ENCODE measurements at places on chromosomes 13 and 19.

GRCh38 chr13:37409756-37410155 is 188.8 kb downstream of the POSTN start:
- H3K4me1 ChIP-seq: peaks cover 6% of the 10 kb centered on the region
- H3K36me3 ChIP-seq: no peaks in the 10 kb centered on the region
- DNase-seq: no peak
- no peaks in the 10 kb centered on the region for H3K27me3 ChIP-seq

DNA sequence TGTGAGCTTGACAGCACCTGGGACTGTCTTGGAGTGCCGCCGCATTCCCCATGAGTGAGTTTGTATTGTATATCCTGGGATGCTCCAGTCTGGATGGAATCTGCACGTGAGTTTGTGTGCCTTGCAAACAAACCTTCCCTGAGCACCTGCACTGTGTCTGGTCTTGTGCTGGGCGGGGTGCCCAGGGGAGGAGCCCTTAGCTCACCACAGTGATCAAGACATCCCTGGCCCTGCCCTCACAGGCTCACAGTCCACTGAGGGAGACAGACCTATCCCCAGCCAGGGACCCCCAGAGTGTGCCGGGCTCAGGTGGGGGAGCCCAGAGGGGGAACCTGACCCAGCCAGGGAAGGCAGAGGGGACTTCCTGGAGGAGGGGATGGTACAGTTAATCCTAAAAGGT is 1.7 kb upstream of the BCAM start:
- peak; percentile 91 for DNase-seq
- H3K36me3 ChIP-seq: peaks cover 11% of the 10 kb centered on the region
- H3K4me1 ChIP-seq: peaks cover 20% of the 10 kb centered on the region
- no peaks in the 10 kb centered on the region for H3K27me3 ChIP-seq

DNA sequence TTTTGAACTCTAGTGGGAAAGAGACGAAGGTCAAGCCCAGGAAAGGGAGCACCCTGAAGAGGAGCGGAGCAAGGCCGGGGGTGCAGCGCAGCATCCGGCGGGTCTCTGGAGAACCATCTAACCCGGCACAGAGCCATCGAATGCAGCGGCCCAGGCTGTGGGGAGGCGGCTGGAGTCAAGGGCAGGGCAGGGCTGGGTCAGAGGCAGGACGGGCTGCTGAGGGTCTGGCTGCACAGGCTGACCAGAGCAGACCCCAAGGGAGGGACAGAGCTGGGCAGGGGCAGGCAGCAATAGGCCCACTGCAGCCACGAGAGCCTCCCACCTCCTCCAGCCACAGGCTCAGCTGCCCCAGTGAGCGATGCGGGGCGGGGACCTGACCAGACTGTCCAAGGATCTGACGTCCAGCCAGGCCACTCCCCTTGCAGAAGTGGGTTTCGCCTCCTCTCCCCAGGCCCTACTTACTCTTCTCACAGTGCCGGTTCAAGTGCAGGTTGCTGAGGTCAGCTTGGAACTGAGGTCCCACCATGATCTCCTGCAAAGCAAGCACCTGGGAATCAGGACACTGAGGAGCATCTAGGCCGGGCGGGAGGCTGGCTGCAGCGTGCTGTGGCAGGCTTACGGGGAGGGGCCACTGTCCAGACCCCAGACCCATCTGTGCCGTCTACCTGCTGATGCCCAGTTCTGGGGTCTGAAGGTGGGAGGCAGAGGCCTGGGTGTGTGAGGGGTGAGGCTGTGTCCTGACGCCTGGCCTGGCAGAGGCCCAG is 19.2 kb downstream of the MIER2 start:
- no peaks in the 10 kb centered on the region for H3K27me3 ChIP-seq
- no peaks in the 10 kb centered on the region for H3K4me1 ChIP-seq
- peaks cover 69% of the 10 kb centered on the region for H3K36me3 ChIP-seq
- no peak overlapping the region for H3K4me3 ChIP-seq
- H3K27ac ChIP-seq: no peak overlapping the region
- peak; percentile 37 for DNase-seq

- no peaks in the 10 kb centered on the region for H3K27me3 ChIP-seq
- H3K4me3 ChIP-seq: no peak overlapping the region
- no peak overlapping the region for H3K27ac ChIP-seq
- DNase-seq: no peak
These were observed 222.8 kb downstream of the NDFIP2 start for GRCh38 chr13:79703772-79704171.

GRCh38 chr13:30739761-30740642 is 4.7 kb downstream of the ALOX5AP start:
- DNase-seq: no peak
- no peaks in the 10 kb centered on the region for H3K27me3 ChIP-seq
- no peaks in the 10 kb centered on the region for H3K36me3 ChIP-seq
- peaks cover 39% of the 10 kb centered on the region for H3K4me1 ChIP-seq
- H3K4me3 ChIP-seq: no peak overlapping the region
- peak overlapping the region; percentile 97 for H3K27ac ChIP-seq

DNA sequence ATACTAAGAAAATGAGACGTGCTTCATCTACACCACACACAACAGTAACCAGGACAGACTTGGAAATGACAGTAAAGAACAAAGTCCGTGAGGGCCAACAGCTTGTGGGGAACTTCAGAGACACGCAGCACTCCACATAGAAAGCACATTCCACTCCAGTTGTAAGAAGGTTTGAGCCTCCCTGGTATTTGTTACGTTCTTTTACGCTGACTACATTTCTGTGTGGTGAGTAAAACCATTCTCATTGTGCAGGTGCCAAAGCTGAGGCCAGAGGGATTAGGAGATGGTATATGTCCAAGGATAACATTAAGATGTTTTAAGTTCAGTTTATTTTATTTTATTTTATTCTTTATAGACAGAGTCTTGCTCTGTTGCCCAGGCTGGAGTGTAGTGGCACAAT is 1189.9 kb downstream of the UQCRFS1 start:
- no peaks in the 10 kb centered on the region for H3K27me3 ChIP-seq
- no peaks in the 10 kb centered on the region for H3K36me3 ChIP-seq
- no peak for DNase-seq
- H3K4me1 ChIP-seq: no peaks in the 10 kb centered on the region

GRCh38 chr13:49584771-49585182 is 581 bp downstream of the RCBTB1 start:
- H3K4me3 ChIP-seq: peak overlapping the region; percentile 59
- no peak for DNase-seq
- H3K27ac ChIP-seq: peak overlapping the region; percentile 68
- H3K27me3 ChIP-seq: no peaks in the 10 kb centered on the region

- no peak for DNase-seq
- H3K4me3 ChIP-seq: no peak overlapping the region
- no peaks in the 10 kb centered on the region for H3K27me3 ChIP-seq
- no peak overlapping the region for H3K27ac ChIP-seq
These were observed 10.4 kb downstream of the SPINT2 start for GRCh38 chr19:38274739-38275138.

DNA sequence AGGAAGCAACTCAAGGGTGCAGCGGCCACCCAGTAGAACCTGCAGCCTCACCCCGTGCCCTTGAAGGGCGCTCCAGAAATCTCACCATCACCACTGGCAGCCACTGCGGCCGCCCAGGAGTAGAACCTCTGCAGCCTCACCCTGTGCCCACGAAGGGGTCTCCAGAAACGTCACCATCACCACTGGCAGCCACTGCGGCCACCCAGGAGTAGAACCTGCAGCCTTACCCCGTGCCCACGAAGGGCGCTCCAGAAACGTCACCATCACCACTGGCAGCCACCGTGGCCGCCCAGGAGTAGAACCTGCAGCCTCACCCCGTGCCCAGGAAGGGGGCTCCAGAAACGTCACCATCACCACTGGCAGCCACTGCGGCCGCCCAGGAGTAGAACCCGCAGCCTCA is 336.0 kb downstream of the TEX29 start:
- no peaks in the 10 kb centered on the region for H3K4me1 ChIP-seq
- H3K36me3 ChIP-seq: no peaks in the 10 kb centered on the region
- DNase-seq: no peak
- peaks cover 19% of the 10 kb centered on the region for H3K27me3 ChIP-seq

GRCh38 chr19:55650126-55650557 is 2.1 kb downstream of the CCDC106 start:
- no peak overlapping the region for H3K27ac ChIP-seq
- H3K36me3 ChIP-seq: peaks cover 11% of the 10 kb centered on the region
- no peaks in the 10 kb centered on the region for H3K4me1 ChIP-seq
- no peak for DNase-seq
- H3K4me3 ChIP-seq: no peak overlapping the region
- H3K27me3 ChIP-seq: no peaks in the 10 kb centered on the region

GRCh38 chr13:21095311-21095710 is 33.9 kb upstream of the LATS2 start:
- H3K4me1 ChIP-seq: no peaks in the 10 kb centered on the region
- DNase-seq: no peak
- no peak overlapping the region for H3K27ac ChIP-seq

GRCh38 chr13:36067746-36068381 is 63.3 kb downstream of the DCLK1 start:
- no peak overlapping the region for H3K4me3 ChIP-seq
- H3K27ac ChIP-seq: no peak overlapping the region
- no peaks in the 10 kb centered on the region for H3K4me1 ChIP-seq
- DNase-seq: no peak
- no peaks in the 10 kb centered on the region for H3K36me3 ChIP-seq
- no peaks in the 10 kb centered on the region for H3K27me3 ChIP-seq

GRCh38 chr13:29991343-29991742 is 140.9 kb upstream of the UBL3 start:
- H3K4me1 ChIP-seq: no peaks in the 10 kb centered on the region
- H3K27me3 ChIP-seq: no peaks in the 10 kb centered on the region
- H3K36me3 ChIP-seq: no peaks in the 10 kb centered on the region
- H3K27ac ChIP-seq: no peak overlapping the region

DNA sequence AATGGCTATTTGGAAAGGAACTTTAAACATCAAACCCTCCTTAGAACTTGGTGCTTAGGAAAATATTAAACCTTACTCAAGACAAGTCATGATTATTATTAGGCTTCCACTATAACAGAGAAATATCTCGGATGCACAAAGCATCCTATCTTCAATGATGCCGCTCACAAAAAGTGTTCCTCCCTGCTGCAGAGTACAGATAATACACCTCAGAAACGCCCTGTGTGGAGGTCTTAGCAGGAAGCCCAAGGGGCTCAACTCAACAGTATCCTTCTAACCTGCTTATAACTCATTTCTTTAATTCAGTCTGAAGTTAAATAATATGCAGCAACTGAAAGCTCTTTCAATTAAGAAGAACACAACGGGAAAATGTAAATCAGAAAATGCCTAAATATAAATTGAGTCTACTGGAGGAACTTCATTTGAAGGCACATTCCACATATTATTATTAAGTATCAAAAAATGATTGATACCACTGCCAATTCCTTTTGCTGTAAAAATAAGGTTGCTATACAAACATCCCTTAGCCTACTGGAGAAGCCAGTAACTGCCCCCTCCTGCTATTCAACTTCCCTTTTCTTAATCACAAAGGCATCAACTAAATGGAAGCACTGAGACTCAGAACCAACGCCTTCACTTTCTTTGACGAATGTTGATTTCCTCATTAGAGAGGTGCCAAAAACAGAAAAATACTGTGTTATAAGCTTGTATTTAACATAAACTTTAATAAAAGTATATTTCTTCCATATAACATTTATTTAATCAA is 12.0 kb downstream of the ELF1 start:
- H3K27ac ChIP-seq: peak overlapping the region; percentile 51
- no peaks in the 10 kb centered on the region for H3K27me3 ChIP-seq
- H3K4me3 ChIP-seq: no peak overlapping the region
- H3K36me3 ChIP-seq: peaks cover 39% of the 10 kb centered on the region
- peaks cover 48% of the 10 kb centered on the region for H3K4me1 ChIP-seq

GRCh38 chr19:29528350-29528945 is 2.7 kb downstream of the VSTM2B start:
- no peaks in the 10 kb centered on the region for H3K4me1 ChIP-seq
- peaks cover 82% of the 10 kb centered on the region for H3K27me3 ChIP-seq
- no peak for DNase-seq
- no peak overlapping the region for H3K27ac ChIP-seq
- H3K4me3 ChIP-seq: peak overlapping the region; percentile 25

- no peaks in the 10 kb centered on the region for H3K36me3 ChIP-seq
- peaks cover 7% of the 10 kb centered on the region for H3K4me1 ChIP-seq
- no peak overlapping the region for H3K4me3 ChIP-seq
- H3K27me3 ChIP-seq: no peaks in the 10 kb centered on the region
These were observed 11.7 kb upstream of the TMEM255B start for GRCh38 chr13:113747291-113747833.

DNA sequence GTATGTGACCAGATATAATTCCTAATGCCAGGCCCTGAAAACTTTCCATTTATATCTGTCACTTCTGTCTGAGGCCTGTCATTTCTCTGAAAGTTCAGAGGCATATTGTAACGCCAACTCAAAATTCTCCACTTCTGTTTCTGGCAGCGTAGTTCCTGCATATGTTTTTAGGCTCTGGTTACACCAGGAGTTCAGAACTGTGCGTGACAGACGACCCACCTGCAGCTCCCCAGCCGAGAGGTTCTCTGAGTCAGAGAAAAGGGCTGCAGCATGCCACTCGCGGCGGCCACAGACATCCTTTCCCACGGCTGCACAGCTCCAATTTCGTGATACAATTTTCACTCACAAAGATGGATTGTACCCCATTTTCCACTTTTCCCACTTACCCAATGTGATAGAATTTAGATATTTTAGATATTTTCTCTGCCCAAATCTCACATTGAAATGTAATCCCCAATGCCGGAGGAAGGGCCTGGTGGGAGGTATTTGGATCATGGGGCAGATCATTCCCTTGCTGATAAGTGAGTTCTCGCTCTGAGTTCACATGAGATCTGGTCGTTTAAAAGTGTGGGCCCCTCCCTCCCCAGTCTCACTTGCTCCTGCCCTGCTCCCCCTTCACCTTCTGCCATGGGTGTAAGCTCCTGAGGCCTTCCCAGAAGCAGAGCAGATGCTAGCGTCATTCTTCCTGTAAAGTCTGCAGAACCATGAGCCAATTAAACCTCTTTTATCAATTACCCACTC is 308.1 kb downstream of the LIG4 start:
- H3K27ac ChIP-seq: no peak overlapping the region
- H3K4me1 ChIP-seq: no peaks in the 10 kb centered on the region
- no peak for DNase-seq
- no peaks in the 10 kb centered on the region for H3K36me3 ChIP-seq
- H3K27me3 ChIP-seq: no peaks in the 10 kb centered on the region

GRCh38 chr13:49690133-49690994 is 922 bp downstream of the EBPL start:
- no peaks in the 10 kb centered on the region for H3K27me3 ChIP-seq
- H3K27ac ChIP-seq: peak overlapping the region; percentile 71
- no peak for DNase-seq
- H3K36me3 ChIP-seq: peaks cover 30% of the 10 kb centered on the region
- peak overlapping the region; percentile 98 for H3K4me3 ChIP-seq
- peaks cover 21% of the 10 kb centered on the region for H3K4me1 ChIP-seq

DNA sequence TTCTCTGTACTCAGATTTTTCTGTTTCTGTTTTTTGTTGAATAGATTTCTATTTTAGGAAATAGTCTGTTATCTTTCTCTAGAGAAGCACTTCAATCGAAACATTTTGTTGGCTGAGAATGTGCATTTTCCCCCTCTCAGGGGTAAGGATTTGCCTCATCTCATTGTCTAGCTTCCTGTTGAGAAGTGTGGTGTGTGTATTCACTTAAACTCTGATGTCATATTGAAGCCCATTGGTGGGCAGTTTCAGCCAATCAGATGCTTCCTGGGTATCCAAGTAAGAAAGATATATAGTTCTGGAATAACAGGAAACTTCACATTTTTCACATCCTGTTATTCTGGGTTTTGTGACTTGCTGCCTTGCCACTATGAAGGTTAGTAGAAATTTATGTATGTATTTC is 87.6 kb downstream of the ARHGEF7 start:
- peaks cover 25% of the 10 kb centered on the region for H3K4me1 ChIP-seq
- H3K27me3 ChIP-seq: no peaks in the 10 kb centered on the region
- H3K4me3 ChIP-seq: no peak overlapping the region
- H3K27ac ChIP-seq: peak overlapping the region; percentile 19

- no peak overlapping the region for H3K27ac ChIP-seq
- no peaks in the 10 kb centered on the region for H3K27me3 ChIP-seq
- DNase-seq: no peak
These were observed 1210.1 kb upstream of the SPRY2 start for GRCh38 chr13:81551036-81551435.

All from RWPE2 (cell line).